ENCODE measurements at places on chromosomes 5 and 9.
A peak's percentile ranks its signal among the peaks of the same experiment; 100 is the strongest.

GRCh38 chr5:54844905-54845566, 140.4 kb downstream of the ESM1 start:
- DNase-seq = peak; percentile 81

DNA sequence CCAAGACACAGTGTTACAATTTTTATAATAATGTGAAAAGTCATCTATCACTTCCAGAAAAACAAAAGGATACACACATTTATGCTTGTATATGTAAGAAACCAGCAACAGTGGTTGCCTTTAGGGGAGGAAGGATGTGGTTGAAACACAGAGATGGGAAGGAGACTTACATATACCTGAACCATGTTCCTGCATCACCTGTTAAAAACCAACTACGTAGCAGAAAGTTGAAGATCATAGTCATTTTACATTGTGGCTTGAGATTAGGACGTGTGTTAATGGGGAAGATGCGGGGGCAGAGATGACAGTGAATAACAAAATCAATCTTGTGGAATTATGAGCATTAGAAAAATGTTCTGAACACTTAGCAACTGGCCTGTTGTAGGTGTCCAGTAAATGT, 307.3 kb downstream of the MLLT3 start:
- no peak for DNase-seq

- DNase-seq = peak; percentile 22
Observed at GRCh38 chr5:14267991-14268708, 125.0 kb downstream of the TRIO start.

GRCh38 chr9:135087489-135087792, at the start of gene OLFM1:
TSS of gene OLFM1 (plus strand) at chr9:135087668. CDS start at chr9:135087990, 322 bp downstream.
- peak; percentile 47 for DNase-seq

DNA sequence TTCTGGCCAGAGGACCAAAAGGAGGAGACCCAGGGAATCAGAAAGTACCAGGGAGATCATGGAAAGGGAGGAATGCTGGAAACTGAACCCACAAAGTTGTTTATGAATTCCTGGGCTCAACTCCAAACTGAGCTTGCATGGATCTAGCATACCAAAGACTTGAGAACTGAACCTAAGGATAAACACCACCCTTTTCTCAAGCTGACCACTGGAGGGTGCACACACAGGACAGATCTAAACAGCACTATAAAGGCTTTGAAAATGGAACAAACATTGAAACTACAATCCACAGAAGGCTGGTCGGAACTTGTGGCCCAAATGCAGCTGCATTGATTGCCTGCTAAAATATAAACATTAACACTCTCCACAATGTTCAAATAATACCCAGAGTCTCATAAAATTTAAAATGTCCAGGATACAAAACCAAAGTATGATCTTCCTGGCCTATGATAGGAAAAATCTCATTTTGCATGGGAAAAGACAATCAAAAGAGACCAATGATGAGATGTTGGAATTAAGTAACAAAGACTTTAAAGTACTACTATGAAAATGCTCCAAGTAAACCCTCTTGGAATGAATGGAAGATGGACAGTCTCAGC, 15.6 kb upstream of the IRF1 start:
- peak; percentile 91 for DNase-seq

GRCh38 chr5:115601701-115602590, at the start of gene TICAM2:
TSS of gene TICAM2 (minus strand) at chr5:115602479. CDS start at chr5:115581256, 21,223 bp downstream.
- DNase-seq = peak; percentile 71

- no peak for DNase-seq
Observed at GRCh38 chr9:14156046-14156445, 157.9 kb downstream of the NFIB start.

- DNase-seq = peak; percentile 97
Observed at GRCh38 chr5:96226941-96227552, 206.0 kb downstream of the PCSK1 start.

- DNase-seq = no peak
Observed at GRCh38 chr5:155021842-155022241, 8.3 kb downstream of the KIF4B start.

DNA sequence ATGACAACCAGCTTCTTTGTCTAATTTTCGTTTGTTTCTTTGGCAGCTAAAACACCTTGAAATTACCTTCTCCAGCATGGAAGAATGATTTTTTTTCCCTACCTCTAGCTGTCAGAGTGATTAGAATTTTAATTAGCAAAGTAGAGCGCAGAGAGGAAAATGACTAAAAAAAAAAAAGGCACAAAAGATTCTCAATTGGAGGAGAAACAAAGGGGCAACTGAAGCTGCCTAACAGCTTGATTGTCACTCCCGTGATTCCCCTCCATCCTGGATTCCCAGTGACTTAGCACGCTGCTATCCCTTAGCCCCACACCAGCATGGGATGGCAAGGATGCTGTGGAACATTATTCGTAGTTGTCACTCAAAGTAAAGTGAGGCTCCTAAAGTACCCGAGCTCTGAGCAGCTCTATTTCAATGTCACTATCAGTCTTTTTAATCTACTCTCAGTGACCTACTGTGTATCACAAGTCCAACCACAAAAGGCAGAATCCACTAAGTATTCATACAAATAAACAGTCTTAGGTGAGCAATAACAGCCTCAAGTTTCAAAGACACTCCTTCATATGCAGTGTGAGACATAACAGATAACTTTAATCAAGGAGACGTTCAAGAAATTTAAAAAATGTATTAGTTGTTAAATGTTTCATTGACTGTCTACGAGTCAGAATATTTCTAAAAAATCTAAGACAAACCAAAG, 710.0 kb upstream of the GRAMD2B start:
- DNase-seq = no peak

DNA sequence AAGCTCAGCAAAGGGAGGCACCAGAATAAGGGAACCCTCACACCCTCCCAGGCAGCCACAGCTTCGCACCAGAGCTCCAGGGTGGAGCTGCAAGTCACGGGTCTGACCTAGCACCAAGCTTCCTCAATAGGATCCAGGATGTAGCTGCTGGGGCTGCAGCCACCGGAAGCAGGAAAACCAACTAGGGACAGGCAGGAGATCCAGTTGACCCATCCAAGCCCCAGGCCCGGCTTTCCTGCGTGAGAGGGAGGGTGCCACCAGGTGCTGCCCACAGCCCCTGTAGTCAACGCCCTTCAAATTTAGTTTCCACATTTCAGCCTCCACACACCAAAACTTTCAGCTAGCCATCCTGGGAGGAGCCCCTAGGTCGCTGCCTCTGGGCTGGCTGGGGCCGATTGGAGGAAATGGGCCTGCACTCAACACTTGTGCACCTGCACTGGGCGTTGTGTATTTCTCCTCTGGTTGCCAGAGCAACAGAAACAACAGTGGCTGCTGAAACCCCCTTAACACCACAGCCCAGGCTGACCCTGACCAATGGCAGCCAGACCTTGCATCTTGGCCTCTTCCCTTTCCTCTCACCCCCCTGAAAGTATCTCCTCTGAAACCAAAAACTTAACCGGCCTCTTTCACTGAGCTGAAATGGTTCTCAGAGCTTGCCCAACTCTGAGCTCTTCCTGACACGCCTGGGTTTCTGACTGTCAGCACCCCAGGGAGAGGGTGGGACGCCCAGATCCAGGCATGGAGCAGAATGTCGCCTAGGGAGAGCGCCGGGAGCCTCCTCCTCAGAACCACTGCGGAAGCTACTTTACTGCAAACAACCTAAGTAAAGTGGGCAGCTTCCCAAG, 226.5 kb upstream of the MAP3K1 start:
- no peak for DNase-seq

- DNase-seq = peak; percentile 17
Observed at GRCh38 chr5:65326922-65327321, 154.8 kb downstream of the ADAMTS6 start.

- DNase-seq = no peak
Observed at GRCh38 chr5:110250755-110251154, 475.7 kb downstream of the TMEM232 start.

DNA sequence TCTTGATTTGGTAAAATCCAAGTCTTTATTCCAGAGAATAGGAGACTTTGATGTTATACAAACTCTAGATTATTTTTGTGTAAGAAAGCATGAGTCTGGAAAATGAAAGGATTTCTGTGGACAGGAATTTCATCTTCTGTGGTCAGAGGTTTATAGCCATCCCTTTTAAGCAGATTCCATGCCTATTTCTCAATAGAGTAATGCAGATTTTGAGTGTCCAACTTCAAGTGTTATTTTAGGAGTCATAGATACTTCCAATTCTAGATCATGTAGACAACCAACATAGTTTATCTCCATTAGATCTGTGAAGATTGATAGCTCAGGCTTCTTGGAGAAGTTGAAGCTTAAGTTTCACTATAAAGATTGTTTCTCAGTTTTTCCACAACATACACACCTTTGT, 379.7 kb downstream of the PSAT1 start:
- no peak for DNase-seq

DNA sequence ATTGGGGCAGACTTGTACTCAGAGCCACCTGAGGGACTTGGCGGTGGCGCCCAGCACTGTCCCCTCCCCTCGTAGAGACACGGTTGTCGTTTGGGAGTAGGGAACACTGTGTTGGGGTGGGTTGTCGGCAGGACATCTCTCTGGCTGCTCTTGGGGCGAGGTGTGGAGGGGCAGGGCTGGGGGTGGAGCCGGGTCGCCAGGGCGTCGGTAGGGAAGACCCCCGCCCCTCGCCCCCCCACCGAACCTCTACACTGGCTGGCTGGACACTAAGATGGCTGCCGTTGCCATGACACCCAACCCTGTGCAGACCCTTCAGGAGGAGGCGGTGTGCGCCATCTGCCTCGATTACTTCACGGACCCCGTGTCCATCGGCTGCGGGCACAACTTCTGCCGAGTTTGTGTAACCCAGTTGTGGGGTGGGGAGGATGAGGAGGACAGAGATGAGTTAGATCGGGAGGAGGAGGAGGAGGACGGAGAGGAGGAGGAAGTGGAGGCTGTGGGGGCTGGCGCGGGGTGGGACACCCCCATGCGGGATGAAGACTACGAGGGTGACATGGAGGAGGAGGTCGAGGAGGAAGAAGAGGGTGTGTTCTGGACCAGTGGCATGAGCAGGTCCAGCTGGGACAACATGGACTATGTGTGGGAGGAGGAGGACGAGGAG, 778 bp downstream of the TRIM41 start:
- DNase-seq = peak; percentile 31

- DNase-seq = peak; percentile 64
Observed at GRCh38 chr5:38420691-38421390, 135.6 kb downstream of the LIFR start.

GRCh38 chr5:156340893-156341292, 13.9 kb downstream of the SGCD start:
- DNase-seq = no peak

DNA sequence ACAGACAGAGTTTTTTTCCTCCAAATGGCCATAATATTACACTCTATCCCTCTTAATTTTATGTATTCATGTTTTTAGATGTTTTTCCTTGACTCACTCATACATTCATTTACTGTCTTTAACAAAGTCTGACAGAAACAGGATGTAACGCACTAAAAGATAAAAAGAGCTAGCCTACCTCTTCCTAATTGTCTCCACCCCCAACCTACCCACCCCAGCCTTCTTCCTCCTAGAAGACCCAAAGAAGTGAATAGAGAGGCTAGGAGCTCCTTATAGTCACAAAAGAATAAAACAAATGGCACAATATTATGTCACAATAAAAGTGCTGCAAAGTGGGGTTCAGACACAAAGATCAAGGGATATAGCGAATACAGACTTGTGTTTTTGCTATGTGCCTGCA, 719 bp downstream of the NOL8 start:
- no peak for DNase-seq

DNA sequence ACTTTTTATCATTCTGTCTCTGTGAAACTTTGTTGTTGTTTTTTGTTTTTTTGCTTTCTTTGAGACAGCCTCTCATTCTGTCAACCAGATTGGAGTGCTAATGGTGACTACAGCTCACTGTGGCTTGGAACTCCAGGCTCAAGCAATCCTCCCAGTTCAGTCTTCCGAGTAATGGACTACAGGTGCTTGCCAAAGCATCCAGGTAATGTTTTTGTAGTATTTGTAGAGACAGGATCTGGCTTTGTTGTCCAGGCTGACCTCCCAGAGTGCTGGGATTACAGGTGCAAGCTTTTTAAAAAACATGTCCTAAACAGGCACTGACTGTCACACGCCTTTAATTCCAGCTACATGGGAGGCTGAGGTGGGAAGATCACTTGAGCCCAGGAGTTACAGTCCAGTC, 235.1 kb downstream of the MEF2C start:
- no peak for DNase-seq

DNA sequence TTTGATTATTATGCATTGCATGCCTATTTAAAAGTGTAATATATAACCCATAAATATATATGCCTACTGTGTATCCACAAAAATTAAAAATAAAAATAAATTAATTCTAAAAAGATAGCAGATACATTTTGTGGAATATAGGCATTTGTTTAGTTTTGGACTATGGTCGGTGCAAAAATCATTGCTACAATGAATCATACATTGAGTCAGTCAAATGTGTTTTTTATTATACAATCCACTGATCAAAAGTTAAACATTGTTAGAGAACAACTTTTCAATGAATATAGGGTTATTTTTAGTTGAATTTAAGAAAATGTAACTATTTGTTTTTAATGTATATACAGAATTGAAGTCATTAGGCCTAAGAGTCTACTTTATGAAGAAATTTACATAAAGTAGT, 885.9 kb downstream of the EFNA5 start:
- no peak for DNase-seq

GRCh38 chr9:135827866-135828580, 79.3 kb downstream of the CAMSAP1 start:
- DNase-seq = no peak

DNA sequence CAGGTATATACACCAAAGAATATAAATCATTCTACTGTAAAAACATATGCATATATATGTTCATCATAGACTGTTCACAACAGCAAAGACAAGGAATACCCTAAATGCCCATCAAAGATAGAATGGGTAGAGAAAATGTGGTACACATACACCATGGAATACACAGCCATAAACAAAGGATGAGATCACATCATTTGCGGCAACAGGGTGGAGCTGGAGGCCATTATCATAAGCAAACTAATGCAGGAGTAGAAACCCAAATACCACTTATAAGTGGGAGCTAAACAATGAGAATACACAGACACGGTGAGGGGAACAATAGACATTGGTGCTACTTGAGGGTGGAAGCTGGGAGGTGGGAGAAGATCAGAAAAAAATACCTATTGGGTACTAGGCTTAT, 117.6 kb downstream of the COX7C start:
- DNase-seq = no peak

DNA sequence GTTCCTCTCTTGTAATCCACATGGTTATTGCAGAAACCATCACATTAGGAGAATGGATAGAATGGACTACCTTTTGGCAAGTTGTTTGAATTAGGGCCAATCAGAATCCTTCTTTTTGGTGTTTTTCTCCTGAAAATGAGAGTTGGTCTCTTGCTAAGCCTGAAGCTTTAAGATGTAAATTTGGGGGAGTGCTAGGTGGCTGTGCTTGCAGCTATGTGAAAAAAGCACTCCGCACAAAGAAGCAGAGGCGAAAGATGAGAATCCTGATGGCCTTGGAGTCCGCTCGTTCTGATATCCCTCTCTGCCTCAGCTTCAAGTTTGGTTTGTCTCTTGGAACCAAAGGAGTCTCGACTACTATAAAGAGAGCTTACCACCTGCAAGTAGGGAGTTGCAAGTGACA, 63.6 kb downstream of the INIP start:
- DNase-seq = no peak

DNA sequence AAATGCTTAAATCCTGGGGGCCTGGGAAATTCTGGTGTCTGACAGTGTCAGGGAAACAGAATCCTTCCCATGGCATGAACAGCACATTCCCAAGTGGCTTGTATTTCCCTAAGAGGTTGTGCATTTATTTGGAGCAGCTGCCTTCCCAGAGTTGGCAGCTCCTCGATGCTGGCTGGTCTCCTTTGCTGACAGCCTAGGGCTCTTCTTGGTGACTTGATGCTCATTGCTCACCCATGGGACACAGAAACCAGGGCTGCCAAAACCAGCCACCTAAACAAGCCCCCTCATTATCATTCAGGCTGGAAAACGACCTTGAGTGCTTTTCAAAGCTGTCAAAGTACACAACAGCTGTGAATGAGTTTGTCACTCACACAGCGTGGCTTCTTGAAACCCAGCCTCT, 24.2 kb downstream of the ENHO start:
- DNase-seq = no peak
